H1 (cell line): ENCODE measurements at places on chromosomes 16 and 17.

GRCh38 chr17:35142467-35142796, 329 bp upstream of the NLE1 start:
- no peak overlapping the region for H3K4me3 ChIP-seq
- peaks cover 16% of the 10 kb centered on the region for H3K36me3 ChIP-seq
- H3K27me3 ChIP-seq: no peaks in the 10 kb centered on the region
- H3K4me1 ChIP-seq: peaks cover under 1% of the 10 kb centered on the region; the same call in 1 of the 2 replicates
- no peak overlapping the region for H3K27ac ChIP-seq

GRCh38 chr17:65085397-65085796, 28.9 kb upstream of the GNA13 start:
- H3K4me1 ChIP-seq: no peaks in the 10 kb centered on the region
- H3K36me3 ChIP-seq: no peaks in the 10 kb centered on the region
- H3K27ac ChIP-seq: no peak overlapping the region
- no peak for DNase-seq
- no peaks in the 10 kb centered on the region for H3K27me3 ChIP-seq

DNA sequence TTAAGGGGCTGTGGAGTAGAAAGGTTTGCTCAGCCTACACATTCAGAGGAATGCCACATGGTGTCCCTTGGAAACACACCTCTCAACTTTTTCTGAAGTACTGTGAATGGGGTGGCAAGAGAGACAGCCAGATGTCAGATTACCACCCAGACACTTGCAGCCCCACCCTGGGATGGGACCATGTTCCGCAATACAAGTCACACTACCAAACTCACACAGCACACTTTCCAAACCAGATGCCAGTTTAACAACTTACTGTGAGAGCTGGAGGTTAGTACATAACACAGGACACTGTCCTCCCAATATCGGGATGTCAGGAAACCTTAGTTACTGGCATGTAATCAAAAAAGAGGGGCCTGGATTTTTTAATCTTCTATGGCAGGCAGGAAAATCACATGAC, 7.9 kb downstream of the USP7 start:
- no peaks in the 10 kb centered on the region for H3K27me3 ChIP-seq
- peaks cover 33% of the 10 kb centered on the region for H3K4me1 ChIP-seq
- no peak overlapping the region for H3K27ac ChIP-seq
- no peak for DNase-seq

DNA sequence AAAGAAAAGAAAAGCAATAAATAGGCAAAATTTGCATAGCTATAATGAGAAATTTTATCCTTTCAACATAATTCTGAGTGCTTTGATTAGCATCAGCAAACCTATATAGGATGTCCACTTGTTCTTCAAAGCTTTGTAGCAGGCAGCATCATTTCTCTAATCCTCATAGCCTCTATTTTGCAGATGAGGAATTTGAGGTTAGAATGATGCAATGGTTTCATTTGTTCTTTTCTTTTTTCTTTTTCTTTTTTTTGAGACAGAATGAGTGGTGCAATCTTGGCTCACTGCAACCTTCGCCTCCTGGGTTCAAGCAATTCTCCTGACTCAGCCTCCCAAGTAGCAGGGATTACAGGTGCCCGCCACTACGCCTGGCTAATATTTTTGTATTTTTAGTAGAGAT, 594.4 kb downstream of the TOX3 start:
- H3K36me3 ChIP-seq: no peaks in the 10 kb centered on the region
- DNase-seq: no peak
- no peak overlapping the region for H3K4me3 ChIP-seq
- H3K4me1 ChIP-seq: peaks cover 14% of the 10 kb centered on the region

DNA sequence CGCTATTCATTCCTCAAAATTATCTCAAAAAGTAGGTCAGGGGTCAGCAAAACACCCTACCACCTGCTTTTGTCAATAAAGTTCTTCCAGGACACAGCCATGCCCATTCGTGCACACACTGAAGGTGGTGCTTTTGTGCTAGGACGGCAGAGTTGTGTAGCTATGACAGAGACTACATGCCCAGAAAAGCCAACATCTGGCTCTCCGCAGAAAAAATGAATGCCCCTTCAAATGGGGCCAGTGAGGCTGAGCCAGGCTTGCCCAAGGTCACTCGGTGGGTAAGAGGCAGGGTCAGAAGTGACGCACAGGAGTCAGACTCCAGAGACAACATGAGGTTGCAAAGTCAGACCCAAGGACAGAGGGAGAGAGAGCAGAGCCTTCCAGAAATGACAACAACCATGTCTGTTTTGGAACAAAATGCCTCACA, 200.1 kb downstream of the XYLT1 start:
- H3K4me1 ChIP-seq: peaks cover 2% of the 10 kb centered on the region; the same call in 1 of the 2 replicates
- no peak overlapping the region for H3K27ac ChIP-seq
- no peaks in the 10 kb centered on the region for H3K27me3 ChIP-seq
- H3K4me3 ChIP-seq: no peak overlapping the region
- DNase-seq: no peak
- H3K36me3 ChIP-seq: no peaks in the 10 kb centered on the region

- no peak overlapping the region for H3K4me3 ChIP-seq
- no peak overlapping the region for H3K27ac ChIP-seq
- no peaks in the 10 kb centered on the region for H3K36me3 ChIP-seq
- DNase-seq: peak; percentile 62
- H3K27me3 ChIP-seq: no peaks in the 10 kb centered on the region
Measured at GRCh38 chr17:76681222-76682137, 29.3 kb downstream of the MXRA7 start.

DNA sequence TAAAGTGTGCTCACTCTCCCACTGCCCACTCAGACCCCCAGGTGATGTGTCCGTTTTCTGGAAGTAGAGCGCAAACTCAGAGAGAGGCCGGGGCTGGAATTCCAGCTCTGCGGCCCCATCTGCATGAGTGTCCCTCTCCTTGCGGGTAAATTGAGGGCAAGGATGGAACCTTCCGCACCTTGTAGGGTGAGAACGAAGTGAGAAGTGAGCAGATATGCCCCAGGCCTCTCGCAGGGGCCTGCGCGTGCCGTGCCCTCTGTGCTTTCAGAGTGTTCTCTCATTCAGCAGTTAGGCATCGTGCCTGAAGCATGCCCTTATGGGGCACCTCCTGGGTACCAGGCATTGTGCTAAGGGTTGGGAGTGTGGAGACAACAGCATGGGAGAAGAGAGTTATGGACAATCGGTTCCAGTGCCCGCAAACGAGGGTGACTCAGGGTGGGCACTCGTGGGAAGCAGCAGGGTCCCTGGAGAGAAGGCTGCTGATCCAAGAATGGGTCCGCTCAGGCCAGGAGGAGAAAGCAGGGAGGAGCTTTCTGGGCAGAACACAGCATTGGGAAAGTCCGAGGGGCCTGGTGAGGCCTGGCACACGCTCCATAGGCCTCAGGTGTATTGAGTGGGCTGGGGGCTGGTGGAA, 23.8 kb downstream of the CMIP start:
- no peak for DNase-seq
- H3K36me3 ChIP-seq: peaks cover 8% of the 10 kb centered on the region
- no peak overlapping the region for H3K4me3 ChIP-seq
- peaks cover 2% of the 10 kb centered on the region; the same call in 1 of the 2 replicates for H3K4me1 ChIP-seq
- H3K27ac ChIP-seq: no peak overlapping the region

DNA sequence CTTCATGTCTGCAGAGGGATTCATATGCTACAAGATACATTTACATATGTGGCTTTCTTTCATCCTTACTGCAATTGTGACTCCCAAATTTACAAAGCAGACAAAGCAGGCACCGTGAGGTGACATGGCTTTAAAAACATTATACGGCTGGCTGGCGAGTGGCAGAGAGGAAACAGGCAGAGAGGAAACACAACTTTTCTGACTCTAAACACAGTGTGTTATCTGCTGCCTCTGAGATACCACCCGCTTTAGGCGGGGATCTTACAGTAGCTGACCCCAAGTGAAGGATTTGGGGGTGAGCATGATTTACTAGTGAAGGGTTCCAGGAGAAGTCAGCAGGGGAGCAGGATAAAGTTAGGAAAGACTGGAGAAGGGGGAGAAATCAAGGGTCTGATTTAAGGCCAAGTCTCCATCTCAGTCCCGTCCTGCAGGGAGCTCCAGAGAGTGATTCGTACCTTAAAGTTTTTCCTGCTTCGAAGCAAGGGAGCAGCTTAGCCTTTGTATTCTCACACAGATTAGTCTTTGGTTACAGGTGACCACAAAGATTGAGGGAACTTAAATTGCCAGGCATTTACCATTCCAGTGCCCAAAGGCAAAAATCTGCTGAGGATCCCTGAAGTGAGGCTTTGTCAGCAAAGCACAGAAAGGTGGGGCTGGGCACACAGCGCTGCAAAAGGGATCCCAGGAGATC, 355.0 kb downstream of the GRIN2A start:
- peaks cover 2% of the 10 kb centered on the region for H3K27me3 ChIP-seq
- H3K4me1 ChIP-seq: peaks cover 6% of the 10 kb centered on the region
- no peaks in the 10 kb centered on the region for H3K36me3 ChIP-seq
- DNase-seq: no peak
- H3K4me3 ChIP-seq: no peak overlapping the region
- H3K27ac ChIP-seq: no peak overlapping the region

GRCh38 chr17:64382061-64382583, 8.5 kb downstream of the PECAM1 start:
- H3K36me3 ChIP-seq: no peaks in the 10 kb centered on the region
- H3K4me3 ChIP-seq: no peak overlapping the region
- DNase-seq: no peak

GRCh38 chr16:68273896-68274295, 9.6 kb downstream of the SLC7A6 start:
- no peaks in the 10 kb centered on the region for H3K4me1 ChIP-seq
- 0 out of 2 replicates have a peak, but pooled peaks cover 2% of the 10 kb centered on the region for H3K36me3 ChIP-seq
- H3K4me3 ChIP-seq: no peak overlapping the region
- H3K27me3 ChIP-seq: no peaks in the 10 kb centered on the region
- no peak overlapping the region for H3K27ac ChIP-seq
- DNase-seq: no peak
